Naive B cell (primary cell): ENCODE measurements at places on chromosomes 5 and 9.
A peak's percentile ranks its signal among the peaks of the same experiment; 100 is the strongest.

GRCh38 chr9:119802621-119803020, 433.4 kb upstream of the BRINP1 start:
- DNase-seq, result no peak
- no peak overlapping the region for H3K27ac ChIP-seq
- H3K27me3 ChIP-seq, result no peaks in the 10 kb centered on the region
- H3K36me3 ChIP-seq, result no peaks in the 10 kb centered on the region

DNA sequence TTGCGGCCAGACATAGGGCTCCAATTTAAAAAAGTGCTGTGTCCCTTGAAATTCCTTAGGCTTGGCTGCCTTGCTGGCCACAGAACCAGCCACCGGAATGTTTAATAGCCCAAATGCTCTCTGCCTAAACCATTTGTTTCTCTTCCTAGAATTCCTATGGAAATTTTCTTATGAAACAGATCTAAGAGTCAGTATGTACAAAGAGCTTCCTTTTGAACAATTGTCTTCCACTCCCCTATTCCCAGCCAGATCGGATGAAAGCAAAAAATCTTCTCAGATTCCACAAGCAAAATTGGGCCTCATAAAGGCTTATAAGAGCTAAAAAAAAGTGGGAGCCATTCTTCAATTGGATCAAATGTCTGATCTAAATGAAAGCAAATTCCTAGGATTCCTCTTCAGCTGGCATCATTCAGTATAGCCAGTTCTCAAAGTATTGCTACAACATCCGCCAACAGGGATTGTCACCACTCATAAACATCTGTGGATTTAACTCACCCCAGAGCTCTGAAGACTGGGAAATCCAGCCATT, 104.3 kb downstream of the CEMIP2 start:
- no peak overlapping the region for H3K27ac ChIP-seq
- DNase-seq, result no peak
- H3K36me3 ChIP-seq, result no peaks in the 10 kb centered on the region
- no peaks in the 10 kb centered on the region for H3K27me3 ChIP-seq
- no peaks in the 10 kb centered on the region for H3K4me1 ChIP-seq
- no peak overlapping the region for H3K4me3 ChIP-seq

DNA sequence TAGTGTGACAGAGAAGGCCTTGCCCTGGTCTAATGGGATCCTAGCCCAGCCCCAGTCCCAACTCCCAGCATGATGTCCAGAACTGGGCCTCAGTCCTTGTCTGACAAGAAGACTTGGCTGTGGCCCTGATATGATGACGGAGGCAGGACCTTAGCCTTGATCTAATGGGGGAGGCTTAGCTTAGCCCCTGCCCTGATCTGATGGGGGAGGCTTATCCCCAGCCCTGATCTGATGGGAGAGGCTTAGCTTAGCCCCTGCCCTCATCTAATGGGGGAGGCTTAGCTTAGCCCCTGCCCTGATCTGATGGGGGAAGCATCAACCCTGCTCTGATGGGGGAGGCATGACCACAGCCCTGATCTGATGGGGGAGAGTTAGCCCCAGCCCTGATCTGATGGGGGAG, 3.7 kb downstream of the PKN3 start:
- no peak for DNase-seq
- H3K36me3 ChIP-seq, result no peaks in the 10 kb centered on the region
- no peak overlapping the region for H3K4me3 ChIP-seq

DNA sequence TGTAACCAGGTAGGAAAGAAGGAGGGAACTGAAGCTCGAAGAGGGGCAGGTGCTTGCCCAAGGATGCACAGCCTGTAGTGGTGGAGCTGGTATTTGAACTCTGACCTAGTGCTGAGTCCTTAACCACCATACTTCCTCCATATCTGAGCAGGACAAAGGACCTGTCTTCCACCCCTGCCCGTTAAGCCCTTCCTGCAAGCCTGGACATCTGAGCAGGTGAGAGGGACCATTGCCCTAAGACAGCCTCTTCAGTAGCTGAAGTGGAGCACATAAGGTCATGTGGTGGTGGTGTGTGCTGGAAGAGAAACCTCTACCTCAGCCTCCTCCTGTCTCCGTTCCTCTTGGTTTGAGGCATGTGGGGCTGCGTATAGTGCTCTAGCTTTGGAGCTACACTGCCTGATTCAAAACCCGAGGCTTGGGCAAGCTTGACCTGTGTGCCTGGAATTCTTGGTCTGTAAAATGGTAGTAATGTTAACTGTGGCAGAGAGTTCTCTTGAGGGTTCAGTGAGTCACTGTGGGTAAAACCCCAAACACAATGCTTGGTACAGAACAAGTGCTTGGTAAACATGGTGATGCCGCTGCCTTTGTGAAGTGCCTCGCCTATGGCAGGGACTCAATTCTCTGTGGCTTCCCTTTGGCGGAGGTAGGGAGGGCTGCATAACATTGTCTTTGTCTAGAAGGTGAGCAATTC, 7.4 kb downstream of the GALNT10 start:
- no peak for DNase-seq
- no peaks in the 10 kb centered on the region for H3K36me3 ChIP-seq
- no peaks in the 10 kb centered on the region for H3K27me3 ChIP-seq
- no peak overlapping the region for H3K4me3 ChIP-seq
- H3K27ac ChIP-seq, result no peak overlapping the region

- H3K27ac ChIP-seq, result no peak overlapping the region
- peaks cover 17% of the 10 kb centered on the region for H3K4me1 ChIP-seq
- H3K27me3 ChIP-seq, result no peaks in the 10 kb centered on the region
- DNase-seq, result peak; percentile 24
- H3K4me3 ChIP-seq, result peak overlapping the region; percentile 35
- no peaks in the 10 kb centered on the region for H3K36me3 ChIP-seq
Observed at GRCh38 chr9:127418037-127418471, 6.1 kb upstream of the ZNF79 start.

- DNase-seq, result no peak
- H3K4me3 ChIP-seq, result no peak overlapping the region
- H3K4me1 ChIP-seq, result no peaks in the 10 kb centered on the region
Observed at GRCh38 chr5:64201996-64202395, 36.4 kb downstream of the RNF180 start.

- no peak overlapping the region for H3K27ac ChIP-seq
- no peaks in the 10 kb centered on the region for H3K27me3 ChIP-seq
- no peak for DNase-seq
Observed at GRCh38 chr9:119487118-119487827, 118.0 kb upstream of the BRINP1 start.

GRCh38 chr5:132464156-132464939, 26.2 kb downstream of the IRF1 start:
- H3K36me3 ChIP-seq, result peaks cover 9% of the 10 kb centered on the region
- no peak for DNase-seq
- H3K4me1 ChIP-seq, result peaks cover 97% of the 10 kb centered on the region
- H3K4me3 ChIP-seq, result peak overlapping the region; percentile 88
- H3K27me3 ChIP-seq, result no peaks in the 10 kb centered on the region

DNA sequence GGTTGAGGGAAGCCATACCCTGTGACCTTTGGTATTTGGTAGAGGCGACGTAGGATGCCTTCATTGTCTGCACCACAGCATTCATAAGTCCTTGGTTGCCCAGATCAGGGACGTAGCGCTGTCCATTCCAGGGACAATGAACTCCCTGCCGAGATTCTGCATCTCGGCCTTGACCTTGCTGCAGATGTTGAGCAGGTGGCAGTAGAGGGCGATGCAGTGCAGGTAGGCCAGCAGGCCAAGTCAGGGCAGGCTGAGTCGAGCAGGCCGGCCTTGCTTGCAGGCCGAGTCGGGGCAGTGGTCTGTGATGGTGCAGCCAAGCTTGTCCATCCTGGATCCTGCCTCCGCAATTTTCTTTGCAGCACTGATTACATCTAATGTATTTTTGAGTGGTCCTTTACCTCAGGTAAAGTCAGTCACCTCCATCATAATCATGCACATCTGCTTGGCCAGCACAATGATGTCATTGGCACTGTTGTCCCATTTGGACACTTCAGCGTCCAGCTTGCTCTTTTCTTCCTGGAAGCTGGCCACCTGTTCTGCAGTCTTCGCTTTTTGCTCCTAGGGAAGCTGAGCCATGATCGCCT, 93.4 kb upstream of the CCDC112 start:
- no peaks in the 10 kb centered on the region for H3K27me3 ChIP-seq
- no peak for DNase-seq
- no peaks in the 10 kb centered on the region for H3K4me1 ChIP-seq
- H3K4me3 ChIP-seq, result no peak overlapping the region
- H3K36me3 ChIP-seq, result no peaks in the 10 kb centered on the region

DNA sequence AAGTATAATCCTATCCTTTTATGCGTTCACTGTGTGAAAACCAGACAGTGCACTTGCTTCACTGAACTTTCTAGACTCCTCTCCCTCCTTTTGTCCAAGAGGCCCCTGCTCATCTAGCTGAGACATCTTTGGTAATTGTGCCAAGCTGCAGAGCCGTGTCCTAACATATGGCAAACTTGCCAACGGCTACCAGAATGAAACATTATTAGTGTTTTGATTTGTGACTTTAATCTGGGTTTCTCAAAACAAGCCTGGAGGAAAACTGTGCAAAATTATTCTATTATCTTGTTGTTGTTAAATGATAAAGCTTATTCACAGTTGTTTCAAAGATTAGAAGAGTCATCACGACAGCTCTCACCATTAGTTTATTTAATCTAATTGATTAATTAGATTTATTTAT, 79.0 kb upstream of the RETREG1 start:
- no peak overlapping the region for H3K27ac ChIP-seq
- H3K4me3 ChIP-seq, result no peak overlapping the region
- DNase-seq, result no peak
- no peaks in the 10 kb centered on the region for H3K4me1 ChIP-seq
- H3K27me3 ChIP-seq, result peaks cover 4% of the 10 kb centered on the region

DNA sequence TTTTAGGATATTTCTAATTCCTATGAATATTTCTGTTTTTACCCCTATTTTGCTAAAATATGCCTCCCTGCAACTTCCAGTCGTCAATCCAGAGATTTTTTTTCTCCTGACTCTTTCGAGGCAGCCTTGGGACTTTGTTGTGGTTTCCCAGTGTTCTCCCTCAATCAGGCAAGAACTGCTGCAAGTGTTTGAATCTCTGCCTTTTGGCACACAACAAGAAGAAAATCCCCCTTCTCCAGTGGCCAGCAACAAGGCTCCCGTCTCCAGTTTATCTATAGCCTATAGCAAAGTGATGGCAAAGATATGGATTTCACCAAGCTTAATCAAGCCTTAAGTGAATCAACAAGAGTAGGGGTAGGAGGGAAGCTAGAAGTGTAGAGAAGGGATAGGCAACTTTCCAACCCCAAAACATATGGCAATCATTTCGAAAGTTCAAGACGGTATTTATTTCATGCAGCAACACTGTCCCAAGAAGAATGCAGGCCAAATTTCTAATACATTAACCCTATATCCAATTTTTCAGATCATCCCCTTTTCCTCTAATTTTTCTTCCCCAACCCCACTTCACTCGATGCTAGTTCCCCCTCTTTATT, 37.7 kb upstream of the PAPPA start:
- no peaks in the 10 kb centered on the region for H3K36me3 ChIP-seq
- no peaks in the 10 kb centered on the region for H3K27me3 ChIP-seq
- no peak for DNase-seq
- H3K4me1 ChIP-seq, result no peaks in the 10 kb centered on the region
- H3K27ac ChIP-seq, result no peak overlapping the region

DNA sequence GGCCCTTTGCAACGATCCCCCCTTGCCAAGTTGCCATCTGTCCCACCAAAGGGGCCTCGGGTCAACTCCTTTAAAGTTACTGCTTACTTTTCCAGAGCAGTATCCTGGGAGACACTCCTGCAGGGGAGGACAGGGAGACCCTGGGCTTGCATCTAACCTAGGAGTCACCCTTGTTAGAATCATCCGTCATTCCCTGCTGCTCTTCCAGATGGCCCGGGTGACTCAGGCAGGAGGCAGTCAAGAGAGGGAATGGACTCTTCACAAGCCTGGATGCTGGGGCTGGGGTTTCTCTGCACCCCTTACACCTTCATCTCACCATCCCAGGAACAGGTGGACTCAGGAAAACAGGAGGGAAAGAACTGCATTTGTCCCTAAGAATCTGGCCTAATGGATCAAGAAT, 175.6 kb downstream of the GABBR2 start:
- peaks cover 7% of the 10 kb centered on the region for H3K27me3 ChIP-seq
- H3K36me3 ChIP-seq, result no peaks in the 10 kb centered on the region
- no peaks in the 10 kb centered on the region for H3K4me1 ChIP-seq
- H3K27ac ChIP-seq, result no peak overlapping the region
- H3K4me3 ChIP-seq, result no peak overlapping the region

DNA sequence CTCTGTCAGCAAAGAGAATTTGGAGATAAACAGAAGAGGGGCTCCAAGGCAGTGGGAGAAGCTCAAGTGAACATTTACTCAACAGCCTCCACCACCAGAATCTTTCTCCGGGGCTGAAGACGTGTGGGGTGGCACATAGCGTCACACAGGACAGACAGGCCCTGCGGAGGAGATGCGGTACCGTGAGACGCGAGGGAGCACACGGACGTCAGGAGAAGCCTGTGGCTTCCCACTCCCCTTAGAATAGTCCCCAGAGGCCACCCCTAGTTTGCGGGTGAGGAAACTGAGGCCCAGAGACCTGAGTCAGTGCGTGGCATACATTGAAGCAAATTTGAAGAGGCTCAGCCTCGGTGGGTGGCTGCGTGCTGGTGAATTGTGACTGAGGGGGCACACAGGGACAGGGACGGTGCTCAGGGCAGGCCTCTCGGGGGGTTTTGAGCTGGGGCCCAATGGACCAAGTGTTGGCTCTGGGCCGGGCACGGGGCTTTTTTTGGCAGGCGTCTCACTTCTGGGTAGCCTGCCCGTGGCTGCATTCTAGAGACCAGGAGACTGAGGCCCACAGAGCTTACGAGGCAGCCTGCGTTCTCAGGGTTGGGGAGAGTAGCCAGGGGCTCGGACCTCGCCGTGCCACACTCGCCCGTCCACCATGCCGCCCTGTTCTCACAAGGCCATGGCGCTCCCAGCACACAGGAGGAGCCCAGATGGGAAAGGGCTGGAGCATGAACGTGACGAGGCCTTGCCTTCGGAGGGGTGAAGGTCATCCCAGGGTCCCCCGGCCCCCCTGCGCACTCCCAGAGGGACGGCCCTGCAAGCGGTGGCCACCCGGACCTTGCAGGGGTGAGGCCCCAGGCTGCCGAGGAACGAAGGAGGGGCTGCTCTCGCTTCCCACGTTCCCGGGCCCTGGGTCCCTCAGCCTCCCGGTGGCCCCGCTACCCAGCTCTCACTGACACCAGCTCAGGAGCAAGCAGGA, 220.6 kb downstream of the C9orf50 start:
- DNase-seq, result no peak
- H3K4me1 ChIP-seq, result peaks cover 20% of the 10 kb centered on the region
- H3K27me3 ChIP-seq, result peaks cover 22% of the 10 kb centered on the region
- H3K36me3 ChIP-seq, result no peaks in the 10 kb centered on the region

DNA sequence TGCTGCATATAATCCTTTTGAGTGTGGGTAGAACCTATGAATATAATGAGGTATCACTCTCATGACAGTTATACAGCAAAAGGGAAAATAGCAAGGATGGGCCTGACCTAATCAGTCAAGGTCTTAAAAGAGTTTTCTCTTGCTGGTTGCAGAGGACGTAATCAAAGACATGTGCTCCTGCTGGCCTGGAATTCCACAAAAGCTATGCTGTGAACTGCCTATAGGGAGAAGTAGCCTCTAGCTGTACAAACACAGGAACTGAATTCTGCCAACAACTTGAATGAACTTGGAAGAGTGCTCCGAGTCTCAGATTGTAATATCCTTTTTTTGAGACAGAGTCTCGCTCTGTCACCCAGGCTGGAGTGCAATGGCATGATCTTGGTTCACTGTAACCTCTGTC, 195.6 kb downstream of the PLK2 start:
- H3K36me3 ChIP-seq, result no peaks in the 10 kb centered on the region
- H3K27ac ChIP-seq, result no peak overlapping the region
- DNase-seq, result no peak
- no peaks in the 10 kb centered on the region for H3K4me1 ChIP-seq
- H3K27me3 ChIP-seq, result no peaks in the 10 kb centered on the region
